ENCODE measurements at places on chromosomes 1 and 21.

DNA sequence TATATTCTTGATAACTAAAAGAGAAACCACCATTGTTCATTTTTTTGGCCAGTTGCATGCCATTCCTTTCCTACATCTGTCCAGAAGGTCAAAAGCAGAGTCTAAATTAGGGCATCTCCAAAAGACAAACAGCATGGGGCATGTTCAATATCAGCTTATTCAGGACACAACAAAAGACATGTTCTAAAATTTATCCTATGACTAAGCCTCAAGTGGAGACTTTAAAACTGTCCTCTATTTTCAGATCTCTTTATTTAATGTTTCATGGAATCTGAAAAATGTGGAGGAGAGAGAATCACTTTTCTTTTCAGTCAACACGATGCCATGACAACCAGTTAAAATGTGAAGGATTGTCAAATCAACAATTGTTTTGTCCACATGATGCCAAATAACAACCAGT, 303.4 kb upstream of the PRMT6 start:
- DNase-seq = no peak

DNA sequence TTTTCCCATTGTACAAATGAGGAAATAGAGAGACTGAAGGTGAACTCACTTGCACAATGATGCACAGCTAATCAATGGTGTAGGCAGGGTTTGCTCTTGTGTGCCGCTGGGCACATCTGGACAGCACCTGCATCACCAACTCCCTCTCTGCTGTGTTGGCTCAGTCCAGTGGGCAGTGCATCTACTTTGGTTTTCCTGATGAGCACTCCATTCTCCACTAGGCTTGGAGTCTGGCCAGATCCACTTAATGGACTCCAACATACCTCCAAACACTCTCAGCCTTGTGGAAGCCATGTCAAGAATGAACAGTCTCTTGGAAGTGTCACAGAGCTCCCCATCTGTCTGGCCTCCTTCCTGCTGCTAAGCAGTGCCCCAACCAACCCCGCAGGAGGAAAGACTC, 152.2 kb downstream of the HIVEP3 start:
- DNase-seq = no peak

DNA sequence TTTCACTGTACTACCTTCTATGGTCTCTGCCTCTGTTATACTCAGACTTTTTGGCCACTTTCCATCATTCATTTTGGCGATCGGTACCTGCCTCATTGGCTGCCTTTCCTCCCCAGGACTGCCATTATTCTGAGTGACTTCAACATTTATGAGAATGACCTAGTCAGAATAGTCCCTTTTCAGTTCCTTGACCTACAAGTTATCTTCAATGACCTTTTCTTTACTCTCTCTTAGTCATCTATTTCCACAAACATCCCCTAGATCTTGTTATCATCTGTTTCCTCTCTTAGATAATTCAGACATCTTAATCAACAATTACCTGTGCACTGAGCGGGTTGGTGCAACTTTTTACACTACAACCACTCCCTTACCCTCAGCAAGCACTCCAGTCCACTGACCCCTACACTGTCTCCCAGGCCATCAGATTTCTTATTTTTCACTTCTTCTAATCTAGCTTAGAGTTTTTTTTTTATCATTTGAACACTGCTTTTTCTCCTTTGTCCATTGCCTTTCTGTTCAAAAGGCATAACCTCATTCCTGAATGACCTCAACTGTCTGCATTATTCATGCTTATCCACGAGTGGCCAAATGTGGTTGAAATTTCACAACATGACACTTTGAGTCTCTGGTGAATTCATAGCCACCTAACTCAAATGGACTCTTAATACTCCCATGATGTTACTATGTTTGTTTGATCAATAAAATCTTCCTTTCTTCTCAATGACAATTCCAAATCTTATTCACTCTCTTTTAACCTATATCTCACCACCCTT, 112.7 kb downstream of the HMCN1 start:
- DNase-seq = no peak

DNA sequence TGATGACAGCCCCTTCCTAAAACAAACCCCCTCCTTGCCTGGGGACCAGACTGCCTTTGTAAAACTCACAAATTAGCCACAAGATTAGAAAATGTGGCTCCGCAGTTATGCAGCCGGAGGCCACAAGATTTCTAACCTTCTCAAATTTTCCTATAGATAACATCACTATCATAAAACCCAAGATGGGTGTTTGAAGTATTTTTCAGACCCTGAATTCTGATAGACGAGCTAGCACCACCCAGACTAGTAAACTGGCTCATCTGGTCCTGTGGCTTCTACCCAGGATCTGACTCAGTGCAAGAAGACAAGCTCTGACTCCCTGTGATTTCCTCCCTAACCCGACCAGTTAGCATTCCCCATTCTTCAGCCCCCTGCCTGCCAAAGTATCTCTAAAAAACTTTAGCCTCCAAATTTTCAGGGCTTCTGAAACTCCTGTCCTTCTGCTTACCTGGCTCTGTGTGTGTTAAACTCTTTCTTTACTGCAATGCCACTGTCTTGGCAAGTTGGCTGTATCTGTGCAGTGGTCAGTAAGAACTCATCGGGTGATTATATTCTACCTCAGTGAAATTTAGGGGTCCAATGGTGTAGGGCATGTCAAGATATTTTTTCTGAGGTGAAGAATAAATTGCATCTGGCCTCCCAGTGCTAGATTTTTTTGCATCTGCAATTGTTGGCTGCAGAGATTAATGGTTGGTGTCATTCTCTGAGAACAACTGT, 102.1 kb downstream of the S1PR1 start:
- DNase-seq = no peak

- DNase-seq = no peak
These were observed 32.2 kb upstream of the FCRL3 start for GRCh38 chr1:157732755-157733154.

- DNase-seq = no peak
These were observed 115.6 kb upstream of the MROH9 start for GRCh38 chr1:170819781-170820180.

DNA sequence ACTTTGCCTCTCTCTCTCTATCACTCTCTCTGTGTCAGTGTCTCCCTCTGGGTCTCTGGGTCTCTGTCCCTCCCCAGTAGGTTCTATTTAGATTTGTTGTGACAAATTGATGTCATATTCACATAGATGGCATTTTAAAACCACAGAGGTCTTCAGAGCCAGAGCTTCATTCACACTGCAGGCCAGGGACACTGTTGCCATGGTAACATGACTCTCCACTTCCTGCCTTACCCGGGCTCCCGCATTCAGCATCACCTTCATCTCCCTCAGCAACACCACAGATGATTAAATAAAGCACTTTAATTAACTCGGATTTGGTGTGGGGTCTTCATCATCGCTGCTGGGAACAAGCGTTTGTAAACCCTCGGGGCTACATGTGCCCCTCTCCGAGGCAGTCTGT, 132.6 kb downstream of the ETS2 start:
- no peak for DNase-seq

- no peak for DNase-seq
These were observed 113.1 kb upstream of the GRIK3 start for GRCh38 chr1:37147392-37147831.

DNA sequence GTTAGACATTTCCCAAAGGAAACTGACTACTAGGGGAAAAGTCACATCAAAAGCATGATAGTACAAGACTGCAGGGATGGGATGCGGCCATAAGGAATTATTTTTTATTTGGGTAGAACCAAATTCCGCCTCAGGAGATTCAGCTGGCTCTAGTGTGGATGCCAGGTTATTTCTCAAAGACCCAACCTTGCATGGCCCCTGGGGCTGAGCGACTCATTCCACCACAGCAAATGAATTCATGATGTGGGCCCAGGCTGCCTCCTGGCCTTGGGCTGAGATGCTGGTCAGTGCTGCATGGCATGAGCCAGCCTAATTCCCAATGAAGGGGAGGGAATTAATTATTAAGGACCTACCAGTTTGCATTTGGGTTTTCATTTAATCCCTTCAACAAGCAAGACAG, 11.8 kb downstream of the TMEM35B start:
- DNase-seq = no peak

DNA sequence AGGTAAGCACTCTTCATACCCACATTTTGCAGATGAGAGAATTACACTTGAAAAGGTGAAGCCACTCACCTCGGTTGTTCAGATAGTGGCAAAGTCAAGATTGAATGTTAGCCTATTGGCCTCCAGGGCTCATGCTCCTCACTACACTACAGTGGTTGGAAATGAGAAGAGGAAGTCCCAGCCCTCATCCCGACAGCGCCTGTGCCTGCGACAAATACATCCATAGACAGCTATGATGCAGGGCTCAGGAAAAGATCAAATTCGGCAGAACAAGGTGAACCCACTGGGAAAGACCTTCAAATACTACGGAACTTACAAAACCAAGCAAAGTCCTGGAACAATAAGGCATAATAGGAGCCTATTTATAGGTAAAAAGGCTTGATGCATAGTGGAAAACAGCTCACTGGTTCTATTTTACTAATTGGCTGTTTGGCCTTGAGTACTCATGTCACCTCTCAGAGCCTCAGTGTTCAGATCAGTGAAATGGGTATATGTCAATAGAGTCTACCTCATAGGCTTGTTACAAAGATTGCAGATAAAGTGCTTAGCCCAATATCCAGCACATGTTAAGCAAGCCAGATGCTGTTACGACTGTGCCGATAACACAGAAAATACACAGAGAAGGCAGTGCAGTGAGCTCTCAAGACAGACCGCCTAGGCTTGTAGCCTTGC, 3.5 kb downstream of the SPOCD1 start:
- DNase-seq = no peak

DNA sequence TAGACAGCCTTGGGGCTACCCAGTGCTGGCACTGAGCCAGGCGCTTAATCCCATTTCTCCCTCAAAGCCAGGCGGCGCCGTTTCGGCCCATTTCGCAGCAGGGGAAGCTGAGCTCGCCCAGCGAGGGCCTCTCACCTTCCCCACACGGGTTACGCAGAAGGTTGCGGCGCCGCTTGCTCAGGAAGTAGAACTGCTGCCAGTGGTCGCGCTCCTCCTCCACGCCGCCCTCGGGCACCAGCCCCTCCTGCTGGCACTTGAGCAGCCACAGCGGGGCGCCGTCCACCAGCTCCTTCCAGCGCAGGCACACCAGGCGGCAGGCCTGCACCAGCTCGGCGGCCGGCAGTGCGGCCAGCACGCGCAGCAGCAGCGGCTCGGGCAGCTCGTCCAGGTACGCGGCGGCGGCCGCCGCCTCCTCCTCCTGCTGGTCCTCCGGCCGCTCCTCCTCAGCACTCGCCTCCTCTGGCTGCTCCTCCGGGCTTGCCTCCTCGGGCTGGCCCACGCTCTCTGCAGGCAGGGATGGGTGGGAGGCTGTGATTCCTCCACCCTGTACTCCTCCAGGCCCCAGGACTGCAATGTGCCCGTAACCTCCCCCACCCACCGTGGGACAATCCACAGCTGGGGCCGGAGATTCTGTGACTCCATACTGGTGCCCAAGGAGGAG, 3.8 kb downstream of the FBXO2 start:
- peak; percentile 59 for DNase-seq

- no peak for DNase-seq
These were observed 37.4 kb downstream of the FCER1A start for GRCh38 chr1:159339536-159339935.

- no peak for DNase-seq
These were observed 440.8 kb downstream of the NPHP4 start for GRCh38 chr1:5551274-5551975.

All from stimulated activated CD8-positive, alpha-beta memory T cell treated with anti-CD3 and anti-CD28 coated beads, Interleukin-7, amount 100 ng/mL, for 1 hour (primary cell).